Osteocyte (in vitro differentiated cells): ENCODE measurements at places on chromosomes 7 and 10. TPM values are rescaled to one million over a fixed set of nuclear protein-coding genes. Genes with fewer than 3 reads are reported as not detected.

DNA sequence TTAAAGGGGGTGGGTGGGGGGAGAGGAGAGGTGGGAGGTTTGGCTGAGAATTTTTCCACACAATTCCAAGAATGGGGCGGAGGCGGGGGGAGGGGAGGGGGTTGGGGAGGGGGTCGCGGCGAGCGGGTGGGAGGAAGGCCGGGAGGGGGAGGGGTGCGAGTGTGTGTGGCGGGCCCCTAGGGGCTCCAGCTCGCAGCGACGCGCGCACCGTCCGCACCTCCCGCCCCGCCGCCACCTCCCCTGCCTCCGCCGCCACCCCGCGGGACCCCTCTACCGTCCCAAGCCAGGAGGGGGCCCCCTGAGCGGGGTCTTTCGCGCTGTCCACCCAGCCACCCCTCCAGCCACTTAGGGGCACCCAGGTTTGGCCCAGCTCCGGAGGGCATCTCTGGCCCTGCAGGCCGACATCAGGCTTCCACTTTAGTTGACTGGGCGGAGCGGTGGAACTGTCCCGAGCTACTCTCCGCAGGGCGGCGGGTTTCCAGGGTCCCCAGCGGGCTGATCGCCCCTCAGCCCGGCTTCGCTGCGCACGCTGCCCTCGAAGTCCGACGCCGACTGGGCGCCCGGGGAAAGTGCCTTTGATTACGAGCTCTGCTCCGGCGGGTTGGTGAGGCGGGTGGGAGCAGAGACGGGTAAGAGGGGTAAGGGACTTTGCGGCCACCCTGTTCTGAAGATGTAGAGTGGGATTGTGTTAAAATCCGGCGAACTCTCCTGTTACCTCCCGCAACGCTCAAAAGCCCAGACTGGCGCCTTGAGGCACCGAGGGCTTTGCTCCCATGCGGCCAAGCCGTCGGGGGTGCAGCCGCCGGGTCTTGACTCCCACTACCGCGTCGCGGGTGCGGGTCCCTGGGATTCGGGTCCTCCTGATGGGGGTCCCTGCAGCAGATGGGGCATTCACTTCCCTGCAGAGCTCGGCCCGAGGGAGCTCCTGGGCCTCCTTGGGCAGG, 1.8 kb upstream of the VAX1 start:
- H3K27ac ChIP-seq, result no peak overlapping the region
- DNase-seq, result peak; percentile 84
- no peaks in the 10 kb centered on the region for H3K36me3 ChIP-seq
- H3K27me3 ChIP-seq, result peaks cover 48% of the 10 kb centered on the region
- H3K4me3 ChIP-seq, result no peak overlapping the region
- H3K4me1 ChIP-seq, result peaks cover 29% of the 10 kb centered on the region

DNA sequence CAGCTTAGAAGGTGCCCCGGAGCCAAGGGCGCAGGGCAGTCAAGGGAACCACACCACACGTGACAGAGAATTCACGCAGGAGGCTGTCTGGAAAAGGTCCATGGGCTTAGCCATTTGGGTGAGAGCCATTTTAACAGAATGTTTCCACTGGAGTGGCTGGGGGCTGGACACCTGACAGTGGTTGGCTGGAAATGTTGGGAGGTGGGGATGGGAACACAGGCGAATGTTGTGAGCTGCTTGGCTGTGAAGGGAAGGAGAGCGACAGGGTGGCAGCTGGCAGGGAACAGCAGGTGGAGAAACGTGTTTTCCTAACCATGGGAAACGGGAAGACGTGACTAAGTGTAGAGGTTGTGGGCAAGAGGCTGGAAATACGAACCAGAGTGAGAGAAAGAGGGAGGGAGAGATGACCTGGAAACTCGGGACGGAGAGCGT, 100.5 kb upstream of the ZNF32 start:
- no peaks in the 10 kb centered on the region for H3K36me3 ChIP-seq
- DNase-seq, result no peak
- no peak overlapping the region for H3K27ac ChIP-seq
- H3K4me3 ChIP-seq, result no peak overlapping the region

GRCh38 chr10:13681095-13681494, 94.3 kb downstream of the PRPF18 start:
- H3K27me3 ChIP-seq, result no peaks in the 10 kb centered on the region
- H3K27ac ChIP-seq, result peak overlapping the region; percentile 20
- peaks cover 46% of the 10 kb centered on the region for H3K36me3 ChIP-seq
- peaks cover 36% of the 10 kb centered on the region for H3K4me1 ChIP-seq

The PAPOLB gene
- total RNA-seq, result 0.10 and 0.13 TPM in 2 replicates

DNA sequence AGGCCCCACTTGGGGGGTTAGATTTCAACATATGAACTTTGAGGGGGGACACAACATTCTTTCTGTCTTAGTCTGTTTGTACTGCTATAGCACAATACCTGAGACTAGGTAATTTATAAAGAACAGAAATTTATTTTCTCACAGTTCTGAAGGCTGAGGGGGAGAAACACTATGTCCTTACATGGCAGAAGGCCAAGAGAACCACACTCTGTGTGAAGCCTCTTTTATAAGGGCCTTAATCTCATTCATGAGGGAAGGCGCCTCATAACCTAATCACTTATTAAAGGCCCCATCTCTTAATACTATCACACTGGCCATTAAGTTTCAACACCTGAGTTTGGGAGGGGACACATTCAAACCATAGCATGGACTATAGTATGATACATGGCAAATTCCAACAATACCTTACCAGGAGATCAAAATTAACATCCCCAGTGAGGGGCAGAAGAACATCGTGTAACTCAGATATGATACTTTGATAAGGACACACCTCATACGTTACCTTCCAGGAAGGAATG, 9.3 kb upstream of the PDLIM1 start:
- H3K4me1 ChIP-seq, result peaks cover under 1% of the 10 kb centered on the region
- H3K36me3 ChIP-seq, result no peaks in the 10 kb centered on the region
- H3K27me3 ChIP-seq, result no peaks in the 10 kb centered on the region
- no peak for DNase-seq
- H3K4me3 ChIP-seq, result no peak overlapping the region

GRCh38 chr7:41693150-41693997, 9.5 kb downstream of the INHBA start:
- no peak for DNase-seq
- H3K4me1 ChIP-seq, result peaks cover 82% of the 10 kb centered on the region
- peaks cover 78% of the 10 kb centered on the region for H3K36me3 ChIP-seq
- peak overlapping the region; percentile 67 for H3K27ac ChIP-seq
- peak overlapping the region; percentile 99 for H3K4me3 ChIP-seq
